ENCODE measurements at places on chromosomes 11 and 22.

- peaks cover 22% of the 10 kb centered on the region for H3K36me3 ChIP-seq
- DNase-seq = no peak
- no peak overlapping the region for H3K4me3 ChIP-seq
- no peaks in the 10 kb centered on the region for H3K27me3 ChIP-seq
- H3K27ac ChIP-seq = no peak overlapping the region
These were observed 29.2 kb downstream of the TBX1 start for GRCh38 chr22:19789828-19790227.

DNA sequence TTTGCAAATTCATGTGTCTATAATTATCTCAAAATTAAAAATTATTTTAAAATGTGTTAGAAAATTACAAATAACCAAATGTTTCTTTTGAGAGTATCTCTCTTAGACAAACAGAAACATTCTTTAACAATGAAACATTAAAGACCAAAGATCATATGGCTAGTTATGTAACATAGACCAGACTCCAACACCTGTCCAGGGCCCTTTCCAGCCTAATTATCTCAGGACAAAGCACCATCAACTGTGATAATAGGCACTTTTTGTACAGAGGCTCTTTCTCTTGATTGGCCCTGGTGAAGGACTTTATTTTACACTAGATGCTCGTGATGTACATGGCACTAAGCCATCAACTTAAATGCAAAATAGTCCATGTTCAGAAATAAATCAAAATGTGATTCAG is 5.0 kb upstream of the PLEKHA7 start:
- H3K4me1 ChIP-seq = peaks cover 4% of the 10 kb centered on the region
- H3K27ac ChIP-seq = no peak overlapping the region
- peaks cover 28% of the 10 kb centered on the region for H3K27me3 ChIP-seq
- no peak for DNase-seq
- H3K4me3 ChIP-seq = no peak overlapping the region

- H3K36me3 ChIP-seq = no peaks in the 10 kb centered on the region
- H3K27me3 ChIP-seq = no peaks in the 10 kb centered on the region
- no peak for DNase-seq
- no peak overlapping the region for H3K27ac ChIP-seq
These were observed 7.0 kb upstream of the CEP126 start for GRCh38 chr11:101907815-101908214.

- no peaks in the 10 kb centered on the region for H3K36me3 ChIP-seq
- no peak for DNase-seq
- no peaks in the 10 kb centered on the region for H3K4me1 ChIP-seq
- no peak overlapping the region for H3K4me3 ChIP-seq
These were observed 298.0 kb upstream of the PLET1 start for GRCh38 chr11:112558691-112559090.

GRCh38 chr11:31780480-31780971 is 30.6 kb downstream of the PAX6 start:
- no peaks in the 10 kb centered on the region for H3K27me3 ChIP-seq
- H3K27ac ChIP-seq = no peak overlapping the region
- no peak overlapping the region for H3K4me3 ChIP-seq
- H3K36me3 ChIP-seq = no peaks in the 10 kb centered on the region
- DNase-seq = no peak

DNA sequence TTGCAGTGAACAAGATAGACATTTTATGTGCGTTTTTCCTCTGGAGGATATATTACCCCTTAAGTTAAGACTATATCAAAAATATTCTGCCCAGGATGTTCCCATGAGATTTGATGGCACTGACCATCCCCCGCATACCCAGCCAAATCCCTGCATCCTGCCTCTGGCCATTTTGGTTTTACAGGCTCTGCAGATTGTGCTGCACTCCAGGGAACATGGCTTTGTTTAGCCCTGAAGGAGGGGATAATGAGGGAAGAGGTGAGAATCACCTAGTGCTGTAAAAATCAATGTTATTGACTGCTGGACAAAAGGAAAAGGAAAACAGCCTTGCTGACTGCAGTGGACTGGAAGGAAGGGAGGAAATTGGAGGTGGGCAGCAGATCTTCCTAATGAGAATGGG is 717.4 kb downstream of the DLG2 start:
- no peak for DNase-seq
- no peak overlapping the region for H3K4me3 ChIP-seq
- H3K36me3 ChIP-seq = no peaks in the 10 kb centered on the region
- no peaks in the 10 kb centered on the region for H3K4me1 ChIP-seq
- H3K27ac ChIP-seq = no peak overlapping the region

DNA sequence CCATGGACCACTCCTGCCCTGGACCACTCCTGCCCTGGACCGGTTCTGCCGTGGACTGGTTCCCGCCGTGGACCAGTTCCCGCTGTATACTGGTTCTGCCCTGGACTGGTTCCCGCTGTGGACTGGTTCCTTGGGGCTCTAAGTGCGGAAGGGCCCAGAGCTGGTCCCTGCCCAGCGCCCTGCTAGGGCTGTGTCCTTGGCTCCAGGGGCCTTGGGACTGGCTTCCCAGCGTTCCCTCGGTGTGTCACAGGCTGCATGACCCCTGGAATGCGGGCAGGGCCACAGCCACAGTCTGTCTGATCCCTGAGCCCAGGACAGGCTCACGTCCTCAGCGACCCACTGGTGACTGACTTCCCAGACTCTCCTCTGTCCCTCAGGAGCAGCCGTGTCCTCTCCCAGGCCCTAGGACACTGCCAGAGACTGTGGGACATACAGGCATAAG is 412.2 kb downstream of the TBC1D22A start:
- H3K27me3 ChIP-seq = no peaks in the 10 kb centered on the region
- DNase-seq = no peak
- H3K36me3 ChIP-seq = peaks cover 21% of the 10 kb centered on the region
- H3K4me1 ChIP-seq = no peaks in the 10 kb centered on the region

DNA sequence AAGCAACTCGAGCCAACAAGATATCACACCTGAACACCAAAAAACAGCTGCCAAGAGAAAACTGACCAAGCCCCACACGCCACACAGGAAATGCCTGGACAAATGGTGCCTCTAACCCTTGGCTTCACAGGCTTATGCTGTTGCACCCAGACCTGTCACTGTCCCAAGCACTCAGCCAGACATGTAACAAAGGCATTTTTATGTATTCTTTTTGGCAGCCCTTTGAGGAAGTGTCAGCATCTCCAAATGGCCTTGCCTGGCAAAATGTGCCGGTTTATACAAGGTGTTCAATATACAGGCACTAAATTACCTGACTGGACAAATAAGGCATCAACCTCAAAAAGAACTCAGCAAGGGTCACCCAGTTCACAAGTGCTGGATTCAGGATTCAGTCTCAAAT is 6.1 kb downstream of the HDHD5 start:
- H3K4me3 ChIP-seq = no peak overlapping the region
- H3K4me1 ChIP-seq = peaks cover 6% of the 10 kb centered on the region
- peaks cover 4% of the 10 kb centered on the region for H3K36me3 ChIP-seq
- no peak for DNase-seq

GRCh38 chr11:62337303-62338181 is at the start of gene ASRGL1:
ASRGL1 (plus strand) TSS chr11:62337448; CDS start chr11:62337978, 530 bp downstream.
- no peaks in the 10 kb centered on the region for H3K4me1 ChIP-seq
- peak within 1 kb of the TSS; percentile 63 for H3K4me3 ChIP-seq
- H3K36me3 ChIP-seq = no peaks in the 10 kb centered on the region
- H3K27me3 ChIP-seq = peaks cover 2% of the 10 kb centered on the region

DNA sequence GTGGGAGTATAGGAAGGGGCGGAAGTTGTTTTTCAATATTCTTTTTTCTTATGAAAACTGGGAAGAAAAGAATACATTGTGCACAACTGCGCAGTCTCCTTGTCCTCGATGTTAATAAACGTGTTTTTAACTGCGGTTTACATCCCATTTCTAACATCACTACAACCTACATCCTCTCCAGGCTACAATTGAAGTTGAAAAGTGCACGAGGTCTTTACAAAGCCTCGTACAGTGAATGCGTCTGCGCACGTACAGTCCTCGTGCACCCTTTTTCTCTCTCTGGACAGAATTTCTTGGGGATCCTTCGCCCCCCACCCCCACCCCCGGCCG is 102.4 kb downstream of the WT1 start:
- DNase-seq = no peak
- no peaks in the 10 kb centered on the region for H3K36me3 ChIP-seq
- no peaks in the 10 kb centered on the region for H3K27me3 ChIP-seq

DNA sequence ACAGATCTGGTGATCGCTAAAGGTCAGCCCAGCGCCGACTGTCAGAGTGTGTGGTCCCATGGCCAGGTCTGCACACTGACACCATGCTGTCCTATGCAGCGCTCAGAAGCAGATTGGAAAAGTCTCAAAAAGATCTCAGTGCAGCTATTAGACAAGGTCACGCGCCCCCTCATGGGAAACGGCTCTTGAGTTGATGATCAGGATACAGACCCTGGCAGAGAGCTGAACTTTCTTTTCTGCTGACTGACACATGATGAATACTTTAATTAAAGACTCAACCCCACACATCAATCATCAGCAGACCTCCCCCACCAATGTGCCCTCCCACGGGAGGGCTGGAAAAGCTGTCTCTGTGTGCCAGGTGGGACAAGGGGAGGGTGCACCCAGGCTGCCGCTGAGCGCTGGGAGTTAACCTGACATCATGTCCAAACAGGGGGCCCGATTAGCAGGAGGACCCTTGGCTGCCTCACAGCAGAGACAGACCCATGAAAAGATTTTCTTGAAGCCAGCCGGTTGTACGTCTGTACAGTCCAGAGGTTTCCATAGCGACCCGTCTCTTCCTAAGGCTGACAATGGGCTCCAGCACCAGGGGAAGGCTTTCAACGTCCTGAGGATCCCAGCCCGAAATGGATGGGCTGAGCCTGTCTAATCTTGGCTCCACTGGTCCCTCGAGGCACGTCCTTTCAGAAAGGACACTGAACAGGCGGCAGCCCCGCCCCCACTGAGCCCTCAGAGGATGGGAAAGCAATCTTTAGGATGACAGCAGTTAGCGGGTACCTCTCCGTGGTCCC is 26.9 kb downstream of the RASD2 start:
- no peaks in the 10 kb centered on the region for H3K4me1 ChIP-seq
- H3K36me3 ChIP-seq = no peaks in the 10 kb centered on the region
- DNase-seq = no peak
- peaks cover 2% of the 10 kb centered on the region for H3K27me3 ChIP-seq
- no peak overlapping the region for H3K27ac ChIP-seq
- no peak overlapping the region for H3K4me3 ChIP-seq

- H3K36me3 ChIP-seq = peaks cover 22% of the 10 kb centered on the region
- no peaks in the 10 kb centered on the region for H3K27me3 ChIP-seq
- peak overlapping the region; percentile 54 for H3K4me3 ChIP-seq
- DNase-seq = peak; percentile 98
- H3K27ac ChIP-seq = peak overlapping the region; percentile 99
- peaks cover 20% of the 10 kb centered on the region for H3K4me1 ChIP-seq
These were observed 838 bp downstream of the FKBP2 start for GRCh38 chr11:64241491-64242374.
